ENCODE measurements at places on chromosomes 1 and 21.

GRCh38 chr1:56377431-56377830, 201.9 kb downstream of the PLPP3 start:
- no peak for DNase-seq

DNA sequence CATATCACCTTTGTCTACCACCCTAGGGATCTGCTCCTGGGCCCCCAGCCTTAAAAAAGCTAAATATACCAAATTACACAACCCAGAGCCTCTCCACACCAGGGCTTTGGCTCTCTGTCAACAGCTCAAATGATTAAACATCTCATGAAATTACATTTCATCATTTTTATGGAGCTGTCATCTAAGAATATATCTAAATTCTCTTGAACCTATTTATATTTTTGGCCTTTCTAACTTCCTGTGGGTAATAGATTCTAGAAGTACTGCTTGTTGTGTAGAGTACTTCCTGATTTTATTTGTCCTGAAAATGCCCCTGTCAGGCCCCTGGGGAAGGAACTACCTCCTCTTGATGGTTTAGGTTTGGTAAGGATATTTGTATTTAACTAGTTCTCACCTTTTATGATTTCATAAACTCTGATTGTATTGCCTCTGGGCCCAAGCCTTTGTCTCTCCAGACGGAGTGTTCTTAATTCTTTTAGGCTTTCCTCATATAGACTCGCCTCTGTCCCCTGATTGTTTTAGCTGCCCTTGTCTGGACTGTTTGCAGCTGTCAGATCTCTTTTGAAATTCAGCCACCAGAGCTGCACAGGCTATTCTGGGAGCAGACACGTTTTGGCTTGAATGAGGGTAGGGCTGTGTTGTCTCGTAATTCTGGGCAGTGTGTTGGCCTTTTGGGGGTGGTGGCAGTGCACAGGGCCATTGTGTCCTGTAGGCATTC, 16.6 kb downstream of the MYOG start:
- no peak for DNase-seq

- DNase-seq = no peak
Observed at GRCh38 chr21:43211760-43212115, 42.9 kb downstream of the CRYAA start.

DNA sequence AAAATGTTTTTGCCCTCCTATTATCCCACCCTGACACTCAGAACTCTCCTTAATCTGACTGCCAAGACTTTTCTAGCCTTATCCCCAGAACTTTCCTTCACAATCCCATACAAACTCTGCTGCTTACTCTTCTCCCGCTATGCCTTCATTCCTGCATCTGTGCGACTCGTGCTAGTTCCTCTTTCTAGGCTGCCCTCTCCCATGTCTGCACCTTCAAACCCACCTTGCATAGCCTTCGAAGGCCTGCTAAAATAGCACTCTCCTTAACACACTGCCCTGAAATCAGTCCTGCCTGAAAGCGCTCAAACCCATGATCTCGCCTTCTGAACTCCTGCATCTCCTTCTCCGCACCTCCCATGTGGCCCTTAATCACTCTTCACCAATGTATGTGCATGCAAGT, 2.5 kb upstream of the NCF2 start:
- no peak for DNase-seq

DNA sequence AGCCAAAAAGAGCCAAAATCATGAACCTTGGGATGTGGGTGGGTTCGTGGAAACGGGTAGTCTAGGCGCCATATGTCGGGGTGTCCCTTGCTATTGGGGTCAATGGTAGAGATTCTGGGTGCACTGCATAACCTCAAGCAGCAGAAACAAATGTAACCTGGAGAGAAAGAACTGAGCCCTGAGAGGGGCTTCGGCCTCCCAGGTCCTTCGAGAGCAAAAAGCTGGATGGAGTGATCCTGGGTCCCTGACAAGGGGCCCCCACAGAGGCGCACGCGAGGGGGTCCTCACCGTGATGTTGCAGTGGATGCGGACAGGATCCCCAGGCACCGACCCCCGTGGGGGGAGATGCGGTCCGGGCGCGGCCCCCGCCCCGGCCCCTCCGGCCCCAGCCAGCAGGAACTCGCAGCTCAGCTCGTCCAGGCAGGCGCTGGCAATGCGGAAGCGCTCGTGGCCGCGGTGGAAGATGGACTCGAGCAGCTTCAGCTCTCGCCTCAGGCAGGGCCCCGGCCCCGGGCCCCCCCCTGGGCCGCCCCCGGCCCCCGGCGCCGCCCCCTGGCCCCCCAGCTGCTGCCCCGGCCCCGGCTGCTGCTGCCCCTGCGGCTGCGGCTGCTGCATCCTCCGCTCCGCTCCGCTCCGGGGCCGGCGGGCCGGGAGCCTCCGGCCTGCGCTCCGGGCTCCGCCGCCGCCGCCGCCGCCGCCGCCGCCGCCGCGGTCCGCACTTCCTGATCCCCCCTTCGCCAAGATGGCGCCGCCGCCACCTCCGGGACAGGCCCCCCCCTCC, at the start of gene UBE2Q1:
UBE2Q1 (minus strand) TSS at position 724 of the 781 bp plus-strand sequence; CDS start at position 615, 109 bp downstream.
- DNase-seq = no peak

DNA sequence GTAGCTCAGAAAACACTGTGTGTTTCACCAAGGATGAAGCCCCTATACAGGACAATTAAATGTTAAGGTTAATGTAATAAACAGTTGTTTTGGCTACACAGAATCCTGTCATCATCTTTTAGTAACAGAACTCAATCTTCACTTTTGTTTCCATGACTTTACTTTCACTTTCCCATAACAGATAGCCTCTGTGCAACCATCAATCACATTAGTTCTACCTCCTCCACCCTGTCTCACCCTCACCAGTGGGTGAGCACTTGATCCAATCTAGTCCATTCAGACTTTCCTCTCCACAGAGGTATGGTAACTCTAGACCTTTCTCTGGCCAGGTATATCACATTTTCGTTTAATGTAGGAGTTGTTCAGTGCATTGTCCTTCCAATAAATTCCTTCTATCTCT, 1018.5 kb downstream of the ADGRL2 start:
- DNase-seq = no peak

DNA sequence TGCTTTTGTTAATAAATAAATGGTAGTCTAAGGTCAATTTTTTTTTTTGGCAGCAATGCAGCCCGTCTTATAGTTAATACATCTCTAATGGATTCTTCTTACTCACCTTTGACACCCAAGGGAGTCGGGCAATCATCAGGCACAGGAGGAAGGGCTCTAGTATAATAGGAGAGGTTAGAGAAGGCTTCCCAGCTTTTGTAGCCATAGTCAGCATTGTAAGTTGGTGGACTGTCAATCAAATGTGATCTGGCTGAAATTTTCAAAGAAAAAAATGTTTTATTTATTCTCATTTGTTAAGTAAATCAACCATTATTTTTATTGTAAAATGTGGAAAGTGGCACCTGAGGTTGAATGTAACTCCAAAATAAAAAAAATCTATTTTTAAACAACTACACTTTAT, 2.1 kb downstream of the PTGS2 start:
- DNase-seq = no peak

GRCh38 chr1:25168193-25169071, 63.9 kb downstream of the SYF2 start:
- no peak for DNase-seq
